Fibroblast of skin of right biceps (primary cell): ENCODE measurements at places on chromosomes 4 and X.
A peak's percentile ranks its signal among the peaks of the same experiment; 100 is the strongest.

GRCh38 chrX:7074148-7074907, 73.2 kb upstream of the STS start:
- DNase-seq, result no peak

- peak; percentile 38 for DNase-seq
These were observed 114.7 kb downstream of the MXRA5 start for GRCh38 chrX:3231766-3232165.

- DNase-seq, result no peak
These were observed 32.2 kb downstream of the CLCN3 start for GRCh38 chr4:169652535-169652934.

DNA sequence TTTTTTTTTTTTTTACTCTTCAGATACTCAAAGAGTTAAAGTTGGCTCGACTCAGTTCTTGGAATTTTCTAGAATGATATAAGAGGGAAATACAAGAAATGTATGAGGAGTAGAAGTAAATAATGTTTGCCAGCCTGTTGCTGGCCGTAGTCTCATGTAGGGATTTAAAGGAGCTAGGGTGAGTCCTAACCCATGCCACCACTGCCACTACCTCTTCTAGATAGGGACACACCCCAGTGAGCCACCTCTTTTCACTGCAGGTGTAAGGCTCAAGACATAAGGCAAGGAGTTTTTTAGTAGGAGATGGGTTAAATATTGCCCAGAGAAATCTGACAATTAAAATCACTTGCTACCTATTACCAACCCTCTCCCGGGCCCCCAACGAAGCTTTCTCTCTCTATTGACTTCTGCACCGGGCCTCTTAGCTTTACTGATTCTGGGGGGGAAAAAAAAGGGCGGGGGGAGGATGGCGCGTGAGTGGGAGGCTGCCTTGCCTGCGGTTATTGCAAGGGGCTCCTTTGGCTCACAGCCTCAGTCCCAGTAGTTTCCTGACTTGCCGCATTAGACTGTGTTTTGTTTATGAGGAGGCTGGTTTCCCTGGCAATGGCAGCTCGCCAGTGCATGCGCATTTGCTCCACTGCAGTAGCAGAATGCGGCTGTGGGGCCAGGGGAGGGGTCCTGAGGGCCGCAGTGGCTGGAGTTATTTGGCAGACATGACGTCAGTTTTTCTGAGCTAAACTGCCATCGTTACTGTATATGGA, 3.0 kb downstream of the LINC00632 start:
- DNase-seq, result peak; percentile 80

GRCh38 chr4:73311428-73311827, 52.8 kb upstream of the ANKRD17 start:
- peak; percentile 40 for DNase-seq

- no peak for DNase-seq
These were observed 62.6 kb upstream of the FBXW7 start for GRCh38 chr4:152598454-152598853.

GRCh38 chr4:32884198-32884597, 2164.0 kb downstream of the PCDH7 start:
- DNase-seq, result peak; percentile 33
